Stimulated activated CD4-positive, alpha-beta T cell treated with anti-CD3 and anti-CD28 coated beads, Interleukin-1b, Interleukin-23, amount 100 ng/mL, for 48 hours (primary cell): ENCODE measurements at places on chromosomes 7 and 10.

DNA sequence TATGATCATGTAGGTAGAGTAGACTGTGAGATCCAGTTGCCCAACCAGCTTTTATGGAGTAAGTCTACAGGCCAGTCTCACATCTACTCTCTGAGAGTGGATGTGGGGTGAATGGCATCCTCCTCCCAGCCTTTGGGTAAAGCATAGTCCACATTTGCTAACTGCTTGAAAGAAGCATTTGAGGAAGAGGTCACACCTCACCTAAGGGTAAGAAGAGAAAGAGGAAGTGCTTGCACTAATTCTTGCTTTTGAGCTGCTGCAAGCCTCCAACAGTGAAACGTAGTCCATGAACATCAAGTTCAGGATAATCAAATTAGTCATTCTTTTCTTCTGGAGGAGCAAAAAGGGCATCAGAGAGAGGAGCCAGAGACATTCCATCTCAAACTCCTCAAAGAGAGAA, 93.9 kb upstream of the AGR3 start:
- no peak for DNase-seq

DNA sequence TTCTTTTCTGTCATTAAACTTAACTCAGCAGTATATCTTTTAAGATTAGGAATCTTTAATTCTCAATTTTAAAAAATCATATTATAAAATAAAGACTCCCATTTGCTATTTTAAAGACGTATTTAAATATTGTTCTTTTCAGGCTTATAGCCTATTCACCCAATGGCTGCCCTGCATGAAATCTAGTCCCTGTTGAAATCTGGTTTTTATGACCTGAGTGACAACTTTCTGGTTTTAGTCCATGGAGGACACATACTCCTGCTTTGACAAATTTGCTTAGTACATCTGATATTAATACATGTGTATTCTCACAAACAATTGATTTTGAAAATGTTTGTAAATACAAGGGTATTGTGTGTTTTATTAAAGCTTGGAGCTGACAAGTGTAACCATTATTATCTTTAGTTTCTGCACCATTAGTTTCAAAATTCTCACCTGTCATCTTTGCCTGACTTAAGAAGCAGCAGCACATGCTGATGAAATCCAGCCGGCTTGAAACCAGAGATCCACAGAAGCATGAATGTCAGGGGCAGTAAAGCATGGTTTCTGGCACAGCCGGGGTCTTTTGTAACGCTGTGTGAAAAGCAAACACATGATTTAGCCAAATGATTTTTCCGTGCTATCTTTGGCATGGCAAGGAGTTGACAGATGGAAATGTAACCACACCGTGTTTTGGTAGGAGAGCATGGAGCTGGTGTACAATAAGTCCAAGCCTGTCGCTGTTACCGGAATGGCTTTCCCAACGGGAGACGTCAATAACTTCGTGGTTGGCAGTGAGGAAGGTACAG, 262.8 kb downstream of the DYNC1I1 start:
- DNase-seq = no peak

GRCh38 chr10:103638948-103639347, 145.4 kb downstream of the NEURL1 start:
- no peak for DNase-seq

DNA sequence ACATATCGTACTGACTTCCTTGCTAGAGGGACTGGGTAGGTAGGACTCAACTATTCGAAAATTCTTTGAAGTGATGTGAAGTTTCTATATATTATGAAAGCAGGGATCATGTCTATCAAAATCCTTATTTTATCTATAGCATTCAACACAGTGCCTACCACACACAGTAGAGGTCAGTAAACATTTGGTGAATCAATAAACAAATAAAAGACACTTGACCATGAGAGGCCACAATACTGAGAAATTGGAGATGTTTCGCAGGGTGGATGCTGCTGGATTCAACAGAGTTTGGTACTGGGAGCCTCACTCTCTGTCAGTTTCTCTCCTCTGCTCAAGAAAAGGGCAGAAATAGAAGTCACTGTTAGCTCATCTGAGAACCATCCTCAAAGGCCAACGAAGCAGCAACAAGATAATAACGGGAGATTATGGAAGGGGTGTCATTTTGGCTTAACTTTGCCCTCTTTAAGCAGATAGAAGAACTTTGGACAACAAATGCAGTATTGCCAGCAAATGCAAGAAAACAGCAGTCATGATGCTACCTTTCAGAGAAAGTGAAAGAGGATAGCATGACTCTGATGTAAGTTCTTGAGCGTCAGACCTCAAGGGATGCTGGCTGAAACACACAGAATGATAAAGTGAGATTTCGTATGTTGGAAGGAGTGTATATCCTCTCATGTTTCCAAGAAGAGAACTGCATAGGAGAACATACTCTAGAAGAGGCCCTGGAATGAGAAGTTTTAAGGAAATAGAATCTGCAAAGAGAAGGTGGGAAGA, 107.6 kb downstream of the SEMA3E start:
- DNase-seq = no peak
